ENCODE measurements at places on chromosomes 4 and X.

DNA sequence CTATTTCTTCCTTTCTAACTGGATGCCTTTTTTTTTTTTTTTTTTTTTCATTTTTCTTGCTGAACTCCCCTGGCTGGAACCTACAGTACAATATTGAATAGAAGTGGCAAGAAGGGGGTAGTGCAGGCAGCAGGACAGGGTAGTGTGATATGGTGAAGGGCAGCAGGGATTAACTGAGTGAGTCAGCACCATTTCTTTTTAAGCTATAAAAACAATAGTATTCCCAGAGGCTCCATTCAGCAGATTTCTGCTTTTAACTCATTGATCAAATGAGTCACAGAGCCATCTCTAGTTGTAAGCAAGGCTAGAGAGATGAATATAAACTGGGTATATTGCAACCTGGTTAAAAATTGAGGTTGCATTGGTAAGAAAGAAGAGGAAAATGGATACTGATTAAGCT lies 53.6 kb upstream of the SETD7 start:
- no peak for DNase-seq

GRCh38 chrX:13284570-13284969 lies 35.3 kb downstream of the ATXN3L start:
- DNase-seq: no peak

DNA sequence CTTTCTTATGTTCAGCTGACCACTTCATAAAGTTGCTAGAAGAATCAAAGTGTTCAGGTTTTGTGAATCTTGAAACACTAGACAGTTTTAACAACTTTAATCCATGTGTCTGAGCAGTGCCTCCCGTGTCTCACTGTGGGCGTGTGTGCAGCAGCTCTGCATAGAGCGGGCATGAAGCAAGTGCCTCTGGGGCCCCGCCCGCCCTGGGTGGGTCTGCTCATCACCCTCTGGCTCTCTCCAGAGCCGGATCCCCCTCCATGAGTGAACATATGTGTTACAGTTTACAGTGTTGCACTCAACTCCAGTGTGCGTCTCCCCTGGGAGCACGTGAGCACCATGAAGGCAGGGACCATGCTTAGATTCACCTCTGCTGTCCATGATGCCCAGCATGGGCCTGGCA lies 37.6 kb upstream of the CRMP1 start:
- no peak for DNase-seq

- DNase-seq: no peak
Measured at GRCh38 chr4:182492423-182492822, 249.2 kb downstream of the TENM3 start.

DNA sequence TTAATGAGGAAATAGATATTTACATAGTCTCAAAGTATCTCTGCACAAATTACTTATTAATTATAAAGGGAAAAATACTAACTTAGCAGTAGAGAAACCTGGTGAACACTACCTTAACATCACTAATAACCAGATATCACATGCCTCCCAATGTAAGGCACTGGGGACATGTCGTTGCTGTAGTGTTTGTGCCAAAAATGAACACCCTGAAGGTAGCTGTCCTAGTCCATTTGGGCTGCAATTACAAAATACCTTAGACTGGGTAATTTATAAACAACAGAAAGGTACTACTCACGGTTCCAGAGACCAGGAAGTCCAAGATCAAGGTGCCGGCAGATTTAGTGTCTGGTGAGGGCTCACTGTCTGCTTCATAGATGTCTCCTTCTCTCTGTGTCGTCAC lies 10.7 kb upstream of the MPC1L start:
- DNase-seq: no peak

DNA sequence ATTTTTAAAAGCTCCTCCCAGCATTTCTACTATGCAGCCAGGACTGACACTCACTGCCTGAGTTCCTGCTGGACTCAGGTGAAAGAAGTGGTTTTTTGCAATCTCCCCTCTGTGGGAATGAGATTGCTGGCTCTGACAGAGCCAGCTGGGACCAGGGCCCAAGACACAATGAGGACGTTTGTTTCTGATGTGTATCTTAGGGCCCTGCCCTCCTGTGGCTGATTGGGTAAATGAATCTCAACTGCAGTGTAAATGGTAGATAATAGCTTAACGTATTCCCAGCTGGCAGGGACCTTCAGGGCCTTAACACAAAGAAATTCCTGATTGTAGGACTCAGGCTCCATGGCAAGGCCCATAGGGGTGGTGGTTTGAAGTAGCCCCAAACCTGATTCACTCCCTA lies 85.8 kb upstream of the PRPS1 start:
- DNase-seq: no peak

DNA sequence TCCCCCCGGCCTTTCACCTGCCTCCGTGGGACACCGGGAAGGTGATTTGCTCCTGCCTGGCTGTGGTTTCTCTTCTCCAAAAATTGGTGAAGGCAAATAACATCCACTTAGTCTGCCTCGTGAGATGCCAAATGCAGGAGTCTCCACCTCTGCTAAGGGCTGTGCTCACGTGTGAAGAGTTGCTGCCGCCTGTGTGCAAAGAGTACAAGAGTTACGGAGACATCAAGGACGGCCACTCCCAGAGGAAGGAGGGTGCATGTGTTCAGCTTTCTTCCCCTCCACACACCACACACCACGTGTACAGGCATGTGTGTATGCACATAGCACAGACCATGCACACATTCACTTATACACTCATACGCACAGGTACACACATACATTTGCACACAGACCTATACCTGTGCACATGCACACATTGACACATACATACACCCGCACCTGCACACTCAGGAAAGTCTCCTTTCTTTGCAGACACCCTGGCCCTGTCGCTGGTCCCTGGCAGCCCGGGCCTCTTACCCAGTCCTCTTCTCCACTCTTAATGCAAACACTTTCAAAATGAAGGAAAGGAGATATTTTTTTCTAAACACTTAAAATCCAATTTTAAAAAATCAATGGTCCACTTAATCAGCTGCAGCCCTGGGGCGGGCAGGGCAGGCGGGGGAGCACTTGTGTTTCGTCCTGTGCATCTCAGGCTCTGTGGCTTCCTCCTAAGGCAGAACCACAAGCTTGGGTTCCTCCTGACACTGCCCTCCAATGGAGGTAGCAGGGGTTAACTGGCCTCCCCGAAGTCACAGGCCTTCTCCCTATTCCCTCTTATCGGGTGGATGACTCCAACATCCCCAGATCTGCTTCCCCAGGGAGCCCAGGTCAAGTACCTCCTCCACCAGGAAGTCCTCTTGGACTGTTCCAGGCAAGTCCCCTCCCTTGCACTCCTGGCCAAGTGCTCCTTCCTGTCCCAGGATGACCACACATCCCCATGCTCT lies 103.0 kb downstream of the CPZ start:
- DNase-seq: no peak

- no peak for DNase-seq
Measured at GRCh38 chrX:51956441-51956840, 63.0 kb downstream of the MAGED1 start.

GRCh38 chrX:17860811-17861488 lies at the start of gene RAI2:
TSS of gene RAI2 (minus strand) at chrX:17861298. CDS start at chrX:17802010, 59,288 bp downstream.
- DNase-seq: peak; percentile 22

- no peak for DNase-seq
Measured at GRCh38 chr4:169163495-169163894, 107.3 kb downstream of the SH3RF1 start.

Measured in activated naive CD8-positive, alpha-beta T cell treated with anti-CD3 and anti-CD28 coated beads for 36 hours (primary cell).